M059J (cell line): ENCODE measurements at places on chromosomes 3 and 15.

DNA sequence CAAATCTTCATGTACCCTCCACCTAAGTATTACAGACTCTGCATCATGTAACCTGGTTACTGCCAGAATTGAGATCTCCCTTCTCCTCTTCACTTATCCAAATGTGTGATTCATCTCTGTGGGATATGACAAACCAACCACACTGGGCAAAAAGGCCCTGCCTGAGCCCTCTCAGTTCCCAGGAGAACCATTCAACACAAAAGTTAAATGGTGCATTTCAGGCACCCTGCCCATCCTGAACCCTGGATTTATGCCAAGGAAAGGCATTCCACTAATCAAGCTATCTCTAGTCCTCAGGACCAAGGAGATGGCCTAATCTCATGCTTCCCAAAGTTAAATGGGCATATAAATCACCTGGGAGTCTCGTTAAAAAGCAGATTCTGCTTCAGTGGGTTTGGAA is 108.5 kb downstream of the TNIK start:
- DNase-seq = peak; percentile 100

- no peak for DNase-seq
These were observed 54.4 kb upstream of the LRRFIP2 start for GRCh38 chr3:37228749-37229148.

- peak; percentile 81 for DNase-seq
These were observed 1.4 kb downstream of the MGLL start for GRCh38 chr3:127820826-127821313.

GRCh38 chr15:82828075-82828474 is 18.6 kb downstream of the WHAMM start:
- DNase-seq = no peak

DNA sequence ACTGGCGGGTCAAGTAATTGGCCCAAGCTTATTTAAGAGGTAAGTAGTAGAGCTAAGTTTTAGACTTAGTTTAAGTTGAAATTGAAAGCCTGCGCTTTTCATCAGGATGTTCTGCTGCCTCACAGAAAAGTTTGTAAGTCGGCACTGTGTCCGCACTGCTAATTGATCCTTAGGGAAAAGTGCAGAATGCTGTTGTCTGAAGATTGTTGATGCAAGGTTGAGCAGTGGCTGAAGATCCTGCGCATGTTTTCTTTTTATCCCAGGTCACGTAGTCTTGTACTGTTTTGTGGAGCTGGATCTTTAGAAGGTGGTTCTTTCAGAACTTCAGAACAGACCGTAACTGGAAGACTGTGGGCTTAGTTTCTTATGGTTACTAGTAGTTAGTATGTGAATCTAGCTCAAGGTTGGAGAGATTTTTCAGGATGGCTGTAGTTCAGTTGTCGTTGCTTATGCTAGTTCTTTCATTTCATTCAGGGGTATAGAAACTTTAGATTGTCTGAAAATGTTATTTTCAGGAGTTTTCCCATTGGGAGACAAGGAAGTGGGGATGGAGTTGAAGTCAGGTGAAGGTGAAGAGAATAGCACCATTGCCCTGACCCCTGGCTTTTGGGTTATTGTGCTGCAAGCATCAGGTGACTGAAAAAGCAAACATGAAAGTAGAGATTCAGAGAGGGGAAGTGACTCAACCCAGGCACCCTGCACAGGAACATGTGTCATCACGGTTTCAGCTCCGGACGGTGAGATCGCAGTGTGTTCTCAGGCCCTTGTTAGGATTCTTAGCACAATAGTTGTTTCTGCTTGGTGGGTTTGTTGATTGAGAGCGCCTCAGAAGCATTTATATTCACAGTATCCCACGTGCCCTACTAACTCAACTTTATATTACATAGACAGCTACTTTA is 32.8 kb downstream of the AKAP13 start:
- DNase-seq = peak; percentile 95

- peak; percentile 85 for DNase-seq
These were observed 30.6 kb upstream of the FAM107A start for GRCh38 chr3:58607816-58608215.

DNA sequence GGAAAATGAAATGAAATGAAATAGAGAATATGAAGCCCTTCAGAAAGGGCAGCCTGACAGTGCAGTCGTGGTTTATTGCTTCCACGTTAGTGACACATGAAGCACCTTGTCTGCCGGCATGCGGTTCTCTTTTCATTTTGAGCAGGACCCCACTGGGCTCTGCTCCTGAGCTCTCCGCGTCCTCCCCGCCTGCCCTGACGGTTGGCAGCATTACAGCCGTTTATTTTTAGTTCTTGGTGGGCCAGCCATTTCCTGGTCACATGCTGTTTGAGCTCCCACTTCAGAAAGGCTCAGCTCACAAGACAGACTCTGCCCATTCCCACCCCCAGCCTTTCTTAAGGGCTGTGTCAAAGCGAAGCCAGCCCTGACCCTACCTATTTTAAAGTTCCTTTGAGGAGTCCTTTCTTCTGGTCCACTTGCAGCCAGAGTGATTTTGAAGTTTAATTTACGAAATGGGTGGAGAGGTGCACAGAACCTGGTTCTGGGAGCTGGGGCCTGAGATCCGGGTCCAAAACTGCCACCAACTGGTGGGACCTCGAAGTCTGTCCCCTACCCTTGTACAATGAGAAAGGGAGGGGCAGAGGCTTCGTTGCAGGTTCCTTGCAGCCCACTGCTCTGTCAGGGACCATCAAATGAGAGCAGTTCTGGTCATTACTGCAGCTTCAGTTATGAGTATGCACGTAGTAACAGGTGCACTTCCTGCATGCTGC is 60.1 kb downstream of the MGLL start:
- DNase-seq = no peak

GRCh38 chr15:74613953-74614743 is 1.5 kb upstream of the CLK3 start:
- no peak for DNase-seq

DNA sequence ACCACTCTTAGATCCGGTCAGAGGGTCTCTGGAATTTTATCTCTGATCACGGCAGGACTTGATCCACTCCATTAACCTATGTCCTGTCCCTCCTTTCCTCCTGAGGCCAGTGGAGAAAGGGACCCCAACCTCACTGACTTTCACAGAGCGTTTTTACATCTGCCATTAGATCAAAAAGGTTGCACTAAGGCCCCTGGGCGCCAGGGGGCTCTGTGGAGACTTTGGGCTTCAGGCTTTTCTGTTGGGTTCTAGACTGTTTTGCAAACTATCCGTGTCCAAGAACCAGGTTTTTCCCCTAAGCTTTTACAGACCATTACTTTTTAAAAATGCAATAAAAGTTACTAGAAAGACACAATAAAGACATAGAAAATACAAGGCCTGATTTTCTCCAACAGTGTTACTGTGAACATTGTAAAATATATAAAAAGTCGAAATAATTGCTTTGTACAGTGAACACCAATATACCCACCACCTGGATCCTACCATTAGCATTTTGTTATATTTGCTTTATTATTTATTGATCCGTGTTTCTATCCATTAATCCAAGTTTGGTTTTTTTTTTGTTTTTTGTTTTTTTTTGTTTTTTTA is 159.7 kb downstream of the POLR2M start:
- peak; percentile 62 for DNase-seq

DNA sequence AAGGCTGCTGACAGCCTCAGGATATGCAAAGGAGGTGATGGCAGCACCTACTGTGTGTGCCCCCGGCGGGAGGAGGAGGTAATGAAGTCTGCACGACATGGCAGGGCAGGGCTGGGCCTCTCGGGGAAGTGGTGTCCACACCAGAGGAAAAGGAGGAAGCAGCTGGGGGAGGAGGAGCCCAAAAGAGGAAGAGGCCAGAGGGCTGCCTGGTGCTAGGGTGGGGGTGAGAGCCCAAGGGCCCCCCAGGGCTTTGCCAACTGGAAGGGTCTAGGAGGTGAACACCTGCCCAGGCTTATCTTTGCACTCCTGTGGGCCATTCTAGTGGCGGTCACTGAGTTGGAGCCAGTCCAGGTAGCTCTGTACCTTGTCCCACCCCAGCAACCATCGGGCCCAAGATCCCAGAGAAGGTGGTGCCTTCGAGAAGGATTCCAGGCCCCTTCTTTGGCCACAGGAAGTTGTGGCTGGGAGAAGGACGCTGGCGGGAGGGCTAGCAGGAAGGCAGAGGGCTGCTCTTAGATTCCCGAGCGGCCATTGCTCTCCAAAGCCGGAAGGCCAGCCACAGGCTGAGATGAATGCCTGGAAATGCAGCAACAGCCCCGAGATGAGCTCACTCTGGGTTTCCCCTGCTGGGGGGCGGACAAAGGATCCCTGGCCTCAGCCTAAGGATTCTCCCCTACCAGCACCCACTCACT is 7.0 kb downstream of the GNAI2 start:
- peak; percentile 56 for DNase-seq

GRCh38 chr15:67790610-67791319 is 34.5 kb upstream of the SKOR1 start:
- no peak for DNase-seq

- DNase-seq = no peak
These were observed 74.8 kb upstream of the POMGNT2 start for GRCh38 chr3:43180694-43181093.

GRCh38 chr3:128378631-128379347 is 87.9 kb downstream of the DNAJB8 start:
- DNase-seq = peak; percentile 78

DNA sequence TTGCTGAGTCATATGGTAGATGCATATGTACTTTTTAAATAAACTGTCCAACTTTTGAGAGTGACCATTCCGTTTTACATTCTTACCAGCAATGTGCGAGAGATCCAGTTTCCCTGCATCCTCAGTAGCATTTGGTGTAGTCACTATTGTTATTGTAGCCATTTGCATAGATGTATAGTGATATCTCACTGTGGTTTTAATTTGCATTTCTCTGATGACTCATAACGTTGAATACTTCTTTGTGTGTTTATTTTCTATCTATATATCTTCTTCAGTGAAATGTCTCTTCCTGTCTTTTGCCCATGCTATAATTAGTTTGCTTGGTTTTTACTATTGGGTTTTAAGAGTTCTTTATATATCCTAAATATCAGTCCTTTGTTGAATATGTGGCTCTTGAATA is 255.7 kb upstream of the GRM7 start:
- no peak for DNase-seq

DNA sequence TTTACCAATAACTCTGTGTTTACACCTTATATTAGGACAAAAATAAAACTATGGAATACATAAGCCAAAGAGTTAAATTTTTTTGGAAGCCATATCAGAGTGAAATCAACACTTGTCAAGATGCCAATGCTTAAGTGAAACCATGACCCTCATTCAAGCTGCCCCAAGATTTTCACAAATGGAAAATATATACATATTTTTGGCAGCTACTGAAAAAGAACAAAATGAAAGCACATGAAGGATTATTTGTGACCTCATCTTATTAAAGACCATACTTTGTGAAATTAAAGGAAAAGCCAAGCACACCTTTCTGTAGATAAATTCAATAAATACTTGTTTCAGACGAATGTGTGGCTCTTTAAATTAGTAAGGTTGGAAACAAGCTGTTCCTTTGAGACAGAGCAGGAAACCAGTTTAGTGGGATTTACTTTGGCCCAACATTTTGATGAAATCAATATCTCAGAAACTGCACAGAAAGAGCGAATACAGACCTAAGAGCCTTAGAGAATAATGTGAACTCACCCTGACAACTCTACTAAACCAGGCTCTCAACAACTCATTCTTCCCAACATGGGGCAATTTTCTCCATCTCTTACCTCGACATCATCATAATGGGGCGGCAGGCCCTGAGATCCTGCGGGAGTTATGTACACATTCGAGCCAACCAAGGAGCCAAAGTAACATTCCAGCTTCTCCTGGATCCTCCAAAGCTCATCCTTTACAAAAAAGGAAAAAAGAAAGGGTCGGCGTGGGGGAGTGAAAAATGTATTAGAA is 11.1 kb downstream of the RIOX2 start:
- DNase-seq = no peak

DNA sequence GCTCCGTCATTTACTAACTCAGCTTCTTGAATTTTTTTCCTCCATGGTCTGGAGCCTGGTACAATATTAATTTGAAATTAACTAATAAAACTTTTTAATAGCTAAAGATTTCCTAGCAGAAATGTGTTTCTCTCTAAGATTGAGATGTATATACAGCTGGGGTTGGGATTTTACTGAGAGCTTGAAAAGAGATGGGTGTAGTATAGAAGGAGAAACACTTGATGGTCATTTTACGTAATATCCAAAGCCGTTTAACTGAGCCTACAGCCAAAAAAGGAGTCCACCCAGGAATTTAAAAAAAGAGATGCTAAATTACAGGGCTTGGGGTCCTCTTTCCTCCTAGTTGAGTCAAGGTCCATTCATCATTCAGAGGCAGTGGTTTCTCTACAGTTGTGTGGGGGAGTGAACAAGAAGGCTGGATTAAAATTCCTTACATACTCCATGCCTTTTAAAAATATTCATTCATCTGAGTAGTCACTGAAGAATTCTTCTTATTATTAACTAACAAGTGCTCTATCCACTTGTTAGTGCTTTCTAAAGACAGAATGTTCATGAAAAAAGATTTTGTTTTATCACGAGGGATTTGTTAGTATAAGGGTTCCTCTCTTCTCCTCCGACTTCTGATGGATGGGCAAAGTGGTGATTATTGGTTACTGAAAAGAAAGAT is 255.3 kb upstream of the IL12A start:
- DNase-seq = peak; percentile 89

GRCh38 chr15:83396101-83396500 is 51.0 kb upstream of the SH3GL3 start:
- DNase-seq = no peak

GRCh38 chr3:141487521-141488252 is 860 bp downstream of the RASA2 start:
- peak; percentile 86 for DNase-seq

DNA sequence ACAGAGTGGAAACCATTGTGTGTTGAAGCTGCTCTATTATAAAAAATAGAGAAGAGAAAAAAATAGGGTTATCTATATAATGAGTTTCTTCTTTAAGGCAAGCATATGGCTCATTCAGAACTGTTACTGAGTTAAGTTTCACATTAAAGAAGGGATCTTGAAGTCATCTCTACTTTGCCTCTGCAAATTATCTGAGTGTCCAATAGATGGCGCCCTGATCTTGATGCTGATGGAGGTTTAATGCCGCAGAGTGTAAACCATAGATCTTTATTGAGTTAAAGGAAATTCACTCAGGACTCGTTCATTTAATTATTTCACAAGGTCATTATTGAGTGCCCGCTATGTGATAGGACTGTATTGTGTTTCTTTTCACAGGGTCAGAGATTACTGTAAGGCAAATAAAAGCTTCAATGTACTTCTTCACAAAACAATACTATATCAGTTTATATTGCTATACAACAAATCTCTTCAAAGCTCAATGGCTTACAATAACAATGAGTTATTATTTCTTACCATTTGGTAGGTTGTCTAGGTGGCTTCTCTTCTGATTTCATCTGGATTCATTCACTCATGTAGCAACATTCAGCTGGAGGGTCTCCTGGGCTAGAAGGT is 171.4 kb downstream of the NSUN3 start:
- peak; percentile 59 for DNase-seq

- DNase-seq = no peak
These were observed 79.0 kb upstream of the DCLK3 start for GRCh38 chr3:36843065-36844051.

GRCh38 chr3:138472141-138472825 is 37.9 kb downstream of the ESYT3 start:
- DNase-seq = no peak
